Stimulated activated CD8-positive, alpha-beta memory T cell treated with anti-CD3 and anti-CD28 coated beads, Interleukin-4, amount 100 ng/mL, for 1 hour (primary cell): ENCODE measurements at places on chromosomes 2 and 18.

GRCh38 chr2:12931186-12931844 is 214.6 kb downstream of the TRIB2 start:
- no peak for DNase-seq

- no peak for DNase-seq
Measured at GRCh38 chr2:1081451-1082225, 131.0 kb downstream of the SNTG2 start.

- DNase-seq, result no peak
Measured at GRCh38 chr2:181459621-181460021, 2.4 kb downstream of the ITGA4 start.

DNA sequence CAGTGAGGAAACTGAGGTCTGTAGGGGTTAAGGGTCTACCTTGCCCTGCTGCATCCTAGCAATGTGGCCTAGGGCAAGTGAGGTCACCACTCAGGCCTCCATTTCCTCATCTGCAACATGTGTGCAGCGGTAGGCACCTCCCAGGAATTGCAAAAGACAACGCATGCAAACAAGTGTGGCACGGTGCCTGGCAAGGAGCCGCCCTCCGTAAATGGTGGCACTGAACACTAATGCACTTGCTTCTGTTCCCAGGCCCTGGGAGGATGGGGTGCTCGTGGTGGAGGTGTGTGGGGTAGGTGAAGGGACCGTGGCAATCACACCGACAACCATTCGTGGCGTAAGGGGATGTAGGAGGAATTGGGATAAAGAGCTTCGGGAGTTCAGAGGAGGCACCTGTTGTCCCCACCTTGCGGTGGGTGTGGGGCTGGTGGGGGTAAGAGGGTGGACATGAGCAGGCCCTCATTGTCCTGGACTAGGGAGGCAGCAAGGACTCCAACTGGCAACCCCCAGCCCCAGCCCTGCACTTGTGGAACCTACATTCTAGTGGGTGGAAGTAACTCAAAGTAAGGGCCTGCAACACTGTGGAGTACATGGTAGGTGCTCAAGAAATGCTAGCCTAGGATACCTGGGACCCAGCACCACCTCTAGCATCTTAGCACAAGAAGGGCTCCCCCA is 26.0 kb downstream of the ATOH8 start:
- no peak for DNase-seq

GRCh38 chr2:111049792-111050640 is 70.7 kb upstream of the BCL2L11 start:
- no peak for DNase-seq

DNA sequence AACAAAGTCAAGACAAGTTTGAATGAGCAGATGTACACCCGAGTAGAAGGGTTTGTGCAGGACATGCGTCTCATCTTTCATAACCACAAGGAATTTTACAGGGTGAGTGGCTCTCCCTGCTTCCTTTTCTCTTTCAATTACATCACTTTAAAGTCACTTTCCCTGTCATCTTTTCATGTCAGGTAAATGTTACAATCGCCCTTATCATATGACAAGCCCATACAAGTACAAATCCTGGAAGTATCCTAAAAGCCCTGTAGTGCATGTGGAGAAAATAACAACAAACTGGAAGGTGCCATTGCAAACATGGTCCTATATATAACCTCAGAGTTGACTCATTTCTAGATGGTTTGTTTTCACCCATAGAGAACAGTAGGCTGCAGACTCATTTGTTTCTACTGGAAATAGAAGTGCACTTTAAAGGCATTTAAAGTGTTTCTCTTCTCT is 126.0 kb downstream of the SP100 start:
- DNase-seq, result no peak

DNA sequence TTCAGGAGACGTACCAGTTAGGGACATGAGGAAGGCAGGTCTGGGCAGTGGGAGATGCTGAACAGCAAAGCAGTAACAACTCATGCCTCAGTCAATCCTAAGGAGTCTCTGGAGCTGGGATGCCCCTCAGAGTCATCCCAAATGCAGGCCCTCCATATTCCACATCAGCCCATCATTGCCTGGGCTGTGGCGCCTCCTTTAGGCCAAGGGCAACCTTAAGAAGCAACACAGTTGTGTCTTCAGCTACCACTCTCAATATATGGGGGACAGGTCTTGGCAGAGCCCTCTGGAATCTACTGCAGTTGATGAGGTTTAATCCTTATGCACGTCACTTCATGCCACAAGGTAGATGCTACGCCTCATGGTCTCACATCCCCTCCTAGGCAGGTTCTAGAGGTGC is 682.0 kb upstream of the RAB6C start:
- DNase-seq, result no peak

GRCh38 chr18:28961669-28962228 is 784.8 kb upstream of the CDH2 start:
- DNase-seq, result no peak

GRCh38 chr2:113213061-113213930 is 39.5 kb downstream of the PSD4 start:
- DNase-seq, result no peak

DNA sequence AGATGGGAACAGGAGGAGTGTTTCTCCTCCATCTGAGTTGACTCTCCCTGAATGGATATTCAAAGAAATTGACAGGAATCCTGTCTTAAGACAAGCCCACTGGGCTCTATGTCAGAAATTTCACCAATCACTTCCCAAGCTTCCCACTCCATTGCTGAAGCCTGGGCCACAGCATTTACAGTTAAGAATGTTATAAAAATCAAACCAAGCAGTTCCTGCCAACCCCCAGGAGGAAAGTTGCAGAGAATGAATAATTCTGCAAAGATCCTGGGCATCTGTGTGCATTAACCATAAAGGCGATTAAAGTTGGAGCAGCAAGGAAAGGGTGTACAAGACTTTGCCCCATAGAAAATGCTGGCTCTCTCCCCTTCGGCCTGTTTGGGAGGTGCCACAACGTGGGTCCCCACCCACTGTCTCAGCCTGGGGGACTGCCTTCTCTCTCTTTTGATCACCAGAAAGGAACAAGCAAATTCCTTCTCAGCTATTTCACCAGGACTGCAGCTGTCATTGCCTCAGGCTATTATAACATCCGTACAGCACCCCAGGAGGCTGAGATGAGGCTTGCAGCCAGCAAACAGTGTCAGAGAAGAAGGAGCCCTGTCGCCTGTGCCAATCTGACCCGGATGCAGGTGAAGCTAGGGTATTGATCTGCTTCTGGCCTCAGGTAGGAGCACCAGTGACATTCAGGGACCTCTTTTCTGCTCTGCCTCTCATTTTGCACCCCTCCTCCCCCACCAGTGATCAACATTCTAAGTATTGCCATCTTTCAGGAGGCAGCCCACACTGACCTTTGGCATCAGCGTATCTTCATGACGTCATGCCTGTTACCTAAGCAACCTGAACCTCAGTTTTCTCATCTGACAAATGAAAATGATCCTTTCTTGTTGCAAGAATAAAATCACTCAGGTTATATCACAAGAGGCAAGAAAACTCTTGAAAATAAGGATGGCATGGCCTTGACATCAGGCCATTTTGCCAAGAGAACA is 219.0 kb downstream of the SH3BP4 start:
- DNase-seq, result no peak

DNA sequence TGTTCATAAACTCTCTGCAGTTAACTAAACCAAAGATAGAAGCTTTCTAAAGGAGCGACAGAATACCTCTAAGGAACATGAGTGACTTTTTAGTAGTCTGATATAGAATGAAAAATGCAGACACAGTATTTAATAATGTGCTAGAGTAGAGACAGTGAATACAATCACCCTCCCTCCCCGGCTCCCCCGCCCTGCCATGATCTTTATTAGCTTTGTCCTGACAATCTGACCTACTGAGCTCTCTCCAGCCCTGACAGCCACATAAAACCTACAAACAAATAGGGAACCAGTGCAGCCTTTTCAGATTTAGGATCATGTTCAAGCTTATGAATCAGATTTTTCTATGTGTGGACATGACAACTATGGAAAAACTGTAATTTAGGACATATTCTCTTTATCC is 777.6 kb upstream of the FANCL start:
- DNase-seq, result no peak

DNA sequence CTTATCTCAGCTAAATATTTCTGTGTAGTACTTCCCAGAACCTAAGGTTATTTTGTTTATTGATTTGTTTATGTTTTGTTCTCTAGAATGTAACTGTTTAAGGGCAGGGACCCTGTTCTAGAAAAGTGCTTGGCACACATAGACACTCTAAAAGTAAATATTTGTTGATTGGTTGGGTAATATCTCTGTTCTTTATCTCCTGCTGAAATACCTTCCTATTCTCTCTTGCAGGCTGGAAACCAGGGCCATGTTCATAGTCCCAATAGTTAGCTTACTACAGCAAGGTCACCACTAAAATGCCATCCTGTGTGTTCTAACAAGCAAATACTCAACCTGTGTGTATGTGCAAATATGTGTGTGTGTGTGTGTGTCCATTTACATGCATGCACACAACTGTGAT is 375.6 kb upstream of the MEIS1 start:
- no peak for DNase-seq

GRCh38 chr2:101921319-101921952 is 70.3 kb upstream of the IL1R2 start:
- DNase-seq, result no peak

DNA sequence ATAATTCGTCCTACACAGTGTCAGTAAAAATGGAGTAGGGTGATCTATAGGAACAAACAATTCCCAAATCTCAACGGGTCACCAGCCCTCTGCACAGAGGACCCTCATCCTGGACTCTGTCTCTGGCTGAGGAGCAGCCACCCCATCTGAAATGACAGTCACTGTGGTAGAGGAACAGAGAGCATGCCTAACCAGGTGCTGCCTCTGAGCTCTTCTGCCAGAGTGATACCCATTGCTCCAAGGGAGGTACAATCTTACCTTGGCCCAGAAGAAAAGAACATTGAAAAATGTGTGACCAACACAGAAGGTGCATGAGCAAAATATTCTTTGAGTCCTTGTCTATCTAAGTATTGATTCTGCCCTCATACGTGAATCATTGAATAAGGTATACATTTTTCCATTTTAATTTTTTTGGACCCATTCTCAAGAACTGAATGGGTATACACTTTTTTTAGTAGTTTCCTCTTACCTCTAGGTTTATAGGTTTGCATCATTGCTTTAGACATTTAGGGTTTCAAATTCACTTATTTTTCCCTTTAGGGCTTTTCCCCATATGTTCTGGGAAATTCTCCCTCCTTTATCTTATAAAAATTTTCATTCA is 8.7 kb downstream of the SP140 start:
- DNase-seq, result no peak

- DNase-seq, result no peak
Measured at GRCh38 chr2:26982102-26982742, 11.8 kb downstream of the MAPRE3 start.
